ENCODE measurements at places on chromosomes 5 and 9.

DNA sequence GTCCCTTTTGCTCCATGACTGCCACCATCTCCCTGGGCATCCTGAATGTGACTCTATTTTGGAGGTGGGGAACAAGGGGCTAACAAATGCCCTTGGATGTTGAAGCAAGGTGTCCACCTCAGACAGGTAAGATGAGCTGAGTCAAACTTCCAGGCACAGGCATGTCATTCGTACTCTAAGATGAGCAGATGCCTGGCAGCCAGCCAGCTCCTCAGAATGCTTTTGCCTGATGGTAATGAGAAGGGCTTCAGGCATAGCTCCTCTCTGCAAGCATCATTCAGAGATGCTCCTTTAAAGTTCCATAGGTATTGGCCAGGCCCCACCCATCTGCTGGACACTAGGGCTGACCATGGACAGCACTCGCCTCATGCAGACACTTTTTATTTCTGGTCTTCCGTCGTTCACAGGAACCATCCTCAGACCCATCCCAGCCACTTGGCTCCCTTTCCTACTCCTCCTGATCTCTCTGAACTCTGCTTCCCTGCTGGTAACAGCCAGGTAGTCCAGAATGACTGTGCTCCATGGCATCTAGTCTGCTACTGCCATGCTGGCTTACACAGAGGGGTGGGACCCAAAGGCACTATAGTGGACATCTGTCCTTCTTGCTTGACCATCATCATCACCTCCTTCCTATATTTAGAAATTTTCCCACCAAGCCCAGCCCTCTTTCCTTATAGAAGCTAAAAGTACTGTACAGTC, 118.8 kb downstream of the GLIS3 start:
- DNase-seq = no peak

DNA sequence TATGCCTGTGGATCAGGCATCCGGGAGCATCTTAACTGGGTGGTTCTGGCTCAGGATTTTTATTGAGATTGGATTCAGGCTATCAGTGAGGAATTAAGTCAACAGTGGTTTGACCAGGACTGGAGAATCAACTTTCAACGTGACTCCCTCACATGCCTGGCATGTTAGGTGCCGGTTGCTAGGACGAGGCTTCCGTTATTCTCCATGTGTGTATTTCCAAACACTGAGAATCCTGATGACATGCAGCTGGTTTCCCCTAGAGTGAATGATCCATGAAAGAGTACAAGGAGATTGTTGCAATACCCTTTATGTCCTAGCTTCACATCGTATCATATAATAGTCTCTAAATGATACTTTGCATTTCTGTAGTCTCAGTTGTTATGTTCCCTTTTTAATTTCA, 529.2 kb downstream of the ANXA1 start:
- DNase-seq = no peak

DNA sequence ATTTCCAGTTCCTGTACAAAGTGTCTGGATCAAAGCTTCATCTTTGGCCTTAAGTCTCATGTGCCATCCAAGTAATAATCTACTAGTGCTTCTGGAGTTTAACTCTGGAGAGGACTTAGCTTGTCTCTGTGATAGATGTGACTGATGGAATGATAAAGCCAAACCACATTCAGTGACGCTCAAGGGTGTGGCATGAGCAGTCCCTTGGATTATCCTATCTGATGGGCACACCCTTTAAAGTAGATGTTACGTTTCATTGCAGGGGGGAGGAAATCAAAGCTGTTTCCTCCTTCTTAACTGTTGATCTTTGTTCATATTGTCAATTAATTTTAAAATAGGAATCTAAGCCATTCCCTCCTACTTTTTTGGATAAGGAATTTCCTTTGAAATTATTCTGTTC, 8.5 kb upstream of the EGFLAM start:
- DNase-seq = no peak

- no peak for DNase-seq
Measured at GRCh38 chr5:169290895-169291294, 10.0 kb downstream of the SLIT3 start.

- DNase-seq = no peak
Measured at GRCh38 chr5:74570250-74570649, 70.3 kb downstream of the ENC1 start.

- DNase-seq = no peak
Measured at GRCh38 chr5:111635151-111635902, 121.7 kb downstream of the NREP start.

DNA sequence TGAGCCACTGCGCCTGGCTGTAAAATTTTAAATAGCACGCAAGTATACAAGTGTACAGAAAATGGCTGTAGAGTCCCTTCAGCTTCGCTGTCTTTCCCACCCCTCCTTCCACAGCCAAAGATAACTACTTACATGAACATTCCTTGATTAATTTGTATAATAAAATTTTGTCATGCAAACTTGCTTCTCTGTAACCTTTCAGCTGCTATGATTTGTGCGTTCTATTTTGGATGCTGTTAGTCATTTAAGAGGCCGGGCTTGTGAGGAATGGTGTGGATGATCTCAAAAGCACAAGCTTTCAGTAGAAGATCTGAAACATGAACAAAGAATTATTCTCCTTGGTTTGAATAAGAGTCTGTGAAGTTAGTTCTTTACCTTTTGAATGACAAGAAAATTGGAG, 115.0 kb upstream of the TLE1 start:
- no peak for DNase-seq

DNA sequence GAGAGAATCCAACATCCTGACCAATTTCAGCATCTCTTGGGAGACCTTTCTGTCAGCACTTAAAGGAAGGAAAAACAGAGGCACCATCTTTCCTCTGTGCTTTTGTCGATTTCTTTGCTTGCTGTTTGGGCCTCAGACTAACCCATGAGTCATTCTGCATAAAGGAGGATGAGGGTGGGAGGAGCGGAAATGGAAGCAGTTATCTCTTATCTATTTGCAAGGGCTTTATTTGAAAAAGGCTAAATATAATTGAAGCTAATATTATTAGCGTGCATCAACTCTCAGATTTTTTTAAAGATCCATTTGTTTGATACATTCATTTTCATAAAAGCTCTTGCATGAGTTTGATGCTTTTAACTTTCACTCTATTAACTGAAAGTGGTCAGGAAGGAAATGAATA, 72.9 kb downstream of the ZNF622 start:
- no peak for DNase-seq

Measured in CD4-positive, alpha-beta T cell treated with Interleukin-15 for 1 hour (primary cell).